ENCODE measurements at places on chromosomes 1 and 21.

DNA sequence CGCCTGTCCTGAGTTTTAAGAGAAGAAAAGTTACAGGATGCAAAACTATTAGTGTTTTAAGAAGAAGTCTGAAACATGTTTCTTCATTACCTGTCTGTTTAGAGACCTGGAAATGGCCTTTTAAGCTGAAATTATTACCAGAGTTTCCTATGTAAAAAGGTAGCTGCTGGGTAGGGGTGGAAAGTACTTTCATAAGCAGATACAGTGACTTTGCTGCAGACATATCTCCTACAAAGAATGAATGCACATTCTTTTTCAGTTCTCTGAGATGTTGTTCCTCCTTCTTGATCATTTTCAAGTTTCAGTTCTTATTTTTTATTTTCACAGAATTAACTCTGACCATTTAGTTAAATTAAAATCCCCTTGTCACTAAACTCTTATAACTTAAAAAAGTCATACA, 1329.6 kb downstream of the KCNT2 start:
- DNase-seq = no peak

DNA sequence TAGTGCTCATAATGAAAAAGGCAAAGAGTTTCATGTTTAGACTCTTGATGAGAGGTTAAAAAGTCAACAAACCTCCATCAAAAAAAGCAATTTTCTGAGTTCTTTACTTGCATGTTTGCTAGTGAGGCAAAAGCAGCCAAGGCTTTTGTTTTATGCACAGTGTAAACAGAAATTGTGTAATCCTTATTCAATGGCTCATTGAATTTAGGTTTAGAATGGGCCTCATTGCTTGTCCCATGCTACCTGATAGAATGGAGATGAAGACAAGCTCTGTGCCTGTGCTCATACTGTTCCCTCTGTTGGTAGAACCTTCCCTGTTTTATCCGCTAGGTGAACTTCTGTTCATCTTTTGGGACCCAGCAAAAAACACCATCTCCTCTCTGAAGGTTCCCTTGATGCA, 10.0 kb upstream of the LRRC8D start:
- DNase-seq = no peak

DNA sequence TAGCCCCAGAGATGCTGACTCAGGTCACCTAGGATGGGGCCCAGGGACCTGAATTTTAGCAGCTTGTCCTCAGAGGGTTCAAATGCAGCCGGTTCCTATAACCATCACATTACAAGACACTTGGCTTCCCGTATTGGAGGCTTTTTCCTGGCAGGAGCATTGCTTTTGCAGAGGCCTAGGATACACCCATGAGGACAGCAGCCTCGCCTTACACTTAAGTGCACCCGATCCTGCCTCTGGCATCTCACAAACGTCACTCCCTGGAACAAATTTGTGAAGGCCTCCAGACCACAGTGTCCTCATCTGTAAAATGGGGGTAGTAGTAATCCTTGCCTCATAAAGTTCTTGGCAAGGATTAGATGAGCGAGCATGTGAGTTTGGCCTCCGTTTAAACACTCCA, 130.0 kb downstream of the KAZN start:
- DNase-seq = no peak

GRCh38 chr1:235683653-235684052, 34.1 kb upstream of the GNG4 start:
- DNase-seq = no peak

DNA sequence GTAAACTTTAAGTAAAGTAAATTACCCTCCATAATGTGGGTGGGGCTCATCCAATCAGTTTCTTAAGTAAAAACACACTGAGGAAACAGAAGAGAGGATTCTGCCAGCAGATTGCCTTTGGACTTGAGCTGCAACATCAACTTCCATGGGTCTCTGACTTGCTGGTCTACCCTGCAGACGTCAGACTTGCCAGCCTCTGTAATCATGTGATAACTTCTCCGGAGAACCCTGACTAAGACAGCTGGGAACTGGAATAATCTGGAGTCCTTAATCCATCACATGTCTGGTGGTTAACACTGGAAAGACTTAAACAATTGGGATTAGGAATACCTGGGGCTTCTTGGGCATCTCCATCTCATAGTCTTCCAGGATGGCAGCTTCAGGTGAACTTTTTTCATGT, 13.2 kb upstream of the CEP350 start:
- no peak for DNase-seq

DNA sequence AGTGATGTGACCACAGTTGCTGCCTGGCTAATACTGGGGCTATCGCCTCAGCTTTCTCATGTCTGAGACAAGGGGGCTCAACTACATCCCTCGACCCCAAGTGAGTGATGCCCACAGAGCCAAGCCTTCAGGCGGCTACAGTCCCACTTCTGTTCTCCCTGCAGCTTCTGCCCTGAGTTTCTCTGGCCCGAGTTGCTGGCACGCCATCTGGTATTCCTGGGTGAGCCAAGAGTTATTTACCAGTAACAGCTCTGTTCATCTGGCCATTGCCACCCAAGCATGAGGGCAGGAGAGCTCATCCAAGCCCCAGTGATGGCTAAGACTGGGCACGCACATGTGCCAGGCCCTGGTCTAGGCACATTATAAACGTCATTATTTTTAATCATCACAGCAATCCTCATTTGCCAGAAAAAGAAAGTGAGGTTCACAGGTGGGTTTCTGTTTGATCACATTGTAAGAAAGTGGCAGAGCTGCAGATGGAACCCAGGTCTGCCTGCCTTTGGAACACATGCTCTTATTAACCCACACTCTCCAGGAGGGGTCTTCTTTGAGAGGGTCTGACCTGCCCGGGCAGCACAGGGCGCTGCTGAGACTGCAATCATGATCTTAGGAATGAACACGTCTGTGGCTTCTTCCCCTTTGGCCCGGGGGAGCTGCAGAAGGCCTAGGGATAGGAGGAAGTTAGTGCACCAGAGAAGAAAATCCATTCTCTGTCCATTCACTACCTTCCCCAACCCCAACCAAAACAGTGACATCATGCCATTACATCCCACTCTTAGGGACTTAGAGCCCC, 27.5 kb downstream of the KCND3 start:
- no peak for DNase-seq

DNA sequence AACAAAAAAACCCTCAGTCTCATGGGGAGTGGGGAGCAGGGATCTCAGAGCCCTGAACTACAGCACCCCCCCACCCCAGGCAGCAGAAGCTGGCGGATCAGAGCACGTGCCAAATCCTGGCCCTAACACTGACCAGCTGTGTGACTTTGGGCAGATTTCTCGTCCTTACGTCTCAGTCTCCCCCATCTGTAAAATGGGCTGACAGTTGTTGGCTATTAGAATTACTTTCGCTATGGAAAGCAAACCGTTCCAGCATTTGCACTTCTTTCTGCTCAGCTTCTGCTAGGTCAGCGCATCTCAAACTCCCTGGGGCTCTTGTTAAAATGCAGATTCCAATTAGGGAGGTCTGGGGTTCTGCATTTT, 15.5 kb downstream of the TNFRSF8 start:
- no peak for DNase-seq

DNA sequence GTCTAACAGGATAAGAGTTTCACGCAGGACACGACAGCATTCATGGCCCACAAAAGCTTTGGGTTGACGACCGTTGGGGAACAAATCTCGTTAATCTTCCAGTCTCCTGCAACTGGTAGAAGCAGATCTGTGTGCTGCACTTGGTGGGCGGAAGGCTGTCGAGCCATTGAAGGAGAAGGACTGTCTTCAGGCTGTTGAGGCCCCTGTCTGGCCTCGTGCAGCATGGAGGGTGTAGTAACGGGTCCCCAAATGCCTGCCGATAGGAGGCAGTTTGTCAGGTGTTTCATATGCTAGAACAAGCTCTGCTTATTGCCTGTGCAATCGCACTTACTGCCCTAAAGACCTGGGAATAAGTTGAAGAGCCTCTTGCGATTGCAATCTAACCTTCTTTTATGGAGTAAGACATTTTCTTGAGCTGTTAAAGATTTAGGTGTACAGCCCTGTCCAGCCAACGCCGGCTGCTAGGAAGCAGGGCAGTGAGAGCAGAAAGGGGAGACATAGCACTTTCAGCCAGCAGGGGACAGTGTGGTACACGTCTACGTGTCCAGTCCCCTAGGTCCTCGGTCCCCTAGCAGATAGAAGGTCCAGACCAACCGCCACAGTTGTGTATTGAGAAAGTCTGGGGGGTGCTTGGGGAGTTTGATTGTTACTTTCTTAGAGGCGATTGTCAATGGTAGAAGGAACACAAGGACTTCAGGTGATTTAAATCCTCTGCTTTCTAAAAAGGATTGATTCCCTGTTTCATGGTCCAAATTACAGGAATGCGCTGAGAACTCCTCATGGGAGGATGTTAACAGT, 102.3 kb upstream of the TMPRSS2 start:
- DNase-seq = no peak

DNA sequence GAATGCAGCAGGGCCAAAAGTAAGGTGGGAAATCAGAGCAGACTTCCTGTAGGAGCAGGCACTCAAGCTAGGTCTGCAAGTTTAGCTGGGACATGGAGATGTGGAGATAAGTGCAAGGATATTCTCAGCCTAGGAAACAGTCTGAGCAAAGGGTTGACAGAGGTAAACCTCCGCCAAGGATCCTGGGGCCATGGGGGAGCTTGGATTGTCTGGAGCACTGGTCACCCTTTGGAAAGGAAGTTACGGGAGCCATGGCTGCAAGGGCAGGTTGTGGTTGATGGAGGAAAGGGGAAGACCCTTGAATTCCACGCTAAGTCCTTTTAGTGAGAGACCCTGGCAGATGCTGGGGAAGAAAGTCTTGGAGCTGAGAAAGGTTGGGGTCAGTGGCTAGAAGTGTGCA, 150.9 kb downstream of the PTPRU start:
- DNase-seq = no peak

- no peak for DNase-seq
These were observed 3.2 kb downstream of the ARHGEF19 start for GRCh38 chr1:16209132-16209846.

- no peak for DNase-seq
These were observed 25.8 kb upstream of the VPS26C start for GRCh38 chr21:37292941-37293340.

DNA sequence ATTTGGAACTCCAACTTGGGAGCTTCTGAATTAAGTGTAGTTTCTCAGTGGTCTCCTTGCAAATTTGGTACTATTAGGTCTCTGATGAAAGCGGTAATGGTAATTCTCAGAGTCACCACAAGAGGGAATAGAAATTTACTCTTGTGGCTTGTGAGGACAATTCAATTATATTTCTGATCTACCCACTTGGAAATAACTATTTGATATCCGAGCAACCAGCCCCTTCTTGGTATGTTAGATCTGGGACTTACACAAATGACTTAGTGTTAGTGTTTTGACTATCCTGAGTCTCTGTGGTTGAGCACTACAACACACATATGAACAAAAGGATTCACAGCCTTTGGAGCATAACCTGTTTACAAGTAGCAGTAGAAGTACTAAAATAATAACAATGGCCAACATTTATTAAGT, 68.1 kb downstream of the RPS6KA1 start:
- no peak for DNase-seq

GRCh38 chr1:228151180-228151925, 1.6 kb downstream of the GJC2 start:
- no peak for DNase-seq

DNA sequence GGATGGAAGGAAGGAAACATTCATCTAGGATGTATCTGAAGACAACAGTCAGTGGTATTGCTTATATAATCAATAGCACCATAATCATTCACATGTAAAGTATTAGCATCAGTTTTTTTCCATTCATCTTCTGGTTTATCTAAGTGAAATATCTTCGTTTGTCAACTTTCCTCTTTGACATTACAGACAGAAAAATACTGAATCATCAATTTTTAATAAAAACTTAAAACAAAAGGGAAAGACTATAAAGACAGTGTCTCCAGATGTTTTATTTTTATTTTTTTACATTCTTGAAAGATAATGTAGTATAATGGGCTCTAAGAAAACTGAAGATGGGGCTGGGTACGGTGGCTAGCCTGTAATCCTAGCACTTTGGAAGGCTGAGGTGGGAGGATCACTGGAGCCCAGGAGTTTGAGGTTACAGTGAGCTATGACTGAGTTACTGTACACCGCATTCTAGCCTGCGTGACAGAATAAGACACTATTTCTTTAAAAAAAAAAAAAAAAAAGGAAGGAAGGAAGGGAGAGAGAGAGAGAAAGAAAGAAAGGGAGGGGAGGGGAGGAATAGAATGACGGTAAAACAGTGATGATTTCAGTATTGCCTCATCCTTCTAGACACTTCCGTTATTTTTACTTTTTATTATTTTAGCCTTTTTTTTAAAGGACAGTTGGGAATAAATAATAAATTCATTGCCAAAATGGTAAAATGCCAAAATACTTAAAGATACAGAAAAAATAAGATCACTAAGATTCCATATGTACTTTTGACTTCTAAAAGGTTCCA, 89.5 kb downstream of the NRIP1 start:
- DNase-seq = no peak

DNA sequence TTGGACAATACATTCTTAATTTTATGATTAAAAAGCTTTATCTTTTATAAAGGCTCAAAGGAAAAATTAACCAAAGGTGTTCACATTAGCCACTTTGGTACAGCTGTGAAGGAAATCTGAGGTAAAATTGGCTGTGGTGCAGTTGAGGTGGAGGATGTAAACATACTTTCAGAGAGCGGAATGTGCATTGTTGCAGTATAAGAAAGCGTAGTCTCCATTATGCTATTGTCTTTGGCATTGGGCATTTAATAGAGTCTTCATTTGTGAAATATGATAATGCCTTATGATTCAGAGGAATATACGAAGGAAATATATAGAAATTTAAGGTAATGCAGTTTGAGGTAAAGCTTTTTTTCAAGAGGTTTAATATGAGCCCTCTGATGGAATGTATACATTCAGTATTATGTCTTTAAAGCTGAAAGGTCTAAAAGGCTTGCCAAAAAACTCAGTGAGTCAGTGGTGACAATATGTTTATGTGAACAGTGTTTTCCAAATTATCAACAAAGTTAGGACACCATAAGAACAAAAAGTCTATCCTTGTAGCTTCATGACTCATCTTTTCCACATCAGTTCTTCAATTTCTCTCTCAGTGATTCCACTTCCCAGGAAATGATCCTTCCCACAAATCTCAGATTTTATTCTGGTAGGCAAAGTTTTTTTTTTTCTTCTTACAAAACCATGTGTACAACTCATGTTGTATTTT, 26.9 kb upstream of the DDR2 start:
- DNase-seq = no peak

DNA sequence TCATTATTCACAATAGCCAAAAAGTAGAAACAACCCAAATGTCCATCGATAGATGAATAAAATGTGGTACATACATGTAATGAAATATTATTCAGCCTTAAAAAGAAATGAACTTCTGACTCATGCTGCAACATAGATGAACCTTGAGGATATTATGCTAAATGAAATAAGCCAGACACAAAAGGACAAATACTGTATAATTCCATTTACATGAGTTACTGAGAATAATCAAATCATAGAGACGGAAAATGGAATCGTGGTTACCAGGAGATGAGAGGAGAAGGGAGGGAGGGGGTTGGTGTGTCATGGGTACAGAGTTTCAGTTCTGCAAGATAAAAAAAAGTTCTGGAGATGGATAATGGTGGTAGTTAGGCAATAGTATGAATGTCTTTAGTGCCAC, 184.1 kb downstream of the PSMG1 start:
- no peak for DNase-seq

- no peak for DNase-seq
These were observed 11.0 kb upstream of the FCGR2A start for GRCh38 chr1:161494091-161494735.

All from stimulated activated CD4-positive, alpha-beta T cell treated with anti-CD3 and anti-CD28 coated beads, Interleukin-4, amount 100 ng/mL, for 4 hours (primary cell).